ENCODE measurements at places on chromosomes 6 and 20.

DNA sequence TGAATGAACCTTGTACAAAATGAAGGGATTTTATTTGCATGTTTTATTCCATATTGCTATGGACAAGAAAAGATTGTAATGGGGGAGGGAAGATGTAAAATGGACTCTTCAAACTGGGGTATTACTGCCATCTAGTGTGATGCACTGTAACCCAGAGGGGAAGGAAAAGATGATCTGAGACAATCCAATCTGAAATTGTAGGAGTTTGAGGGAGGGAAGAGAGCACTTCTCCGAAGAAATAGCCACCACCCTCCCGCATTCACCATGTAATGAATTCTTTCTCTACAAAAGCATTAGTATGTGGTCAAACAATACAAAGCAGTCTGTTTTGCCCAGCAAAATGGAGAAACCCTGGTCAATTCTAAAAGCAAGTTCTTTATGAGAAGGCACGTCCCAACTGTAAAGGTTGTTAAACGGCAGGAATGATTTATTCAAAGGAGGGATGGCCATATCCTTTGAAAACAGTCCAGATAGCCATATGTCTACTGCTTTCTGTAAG lies 679.5 kb upstream of the NRSN1 start:
- DNase-seq: peak; percentile 47

DNA sequence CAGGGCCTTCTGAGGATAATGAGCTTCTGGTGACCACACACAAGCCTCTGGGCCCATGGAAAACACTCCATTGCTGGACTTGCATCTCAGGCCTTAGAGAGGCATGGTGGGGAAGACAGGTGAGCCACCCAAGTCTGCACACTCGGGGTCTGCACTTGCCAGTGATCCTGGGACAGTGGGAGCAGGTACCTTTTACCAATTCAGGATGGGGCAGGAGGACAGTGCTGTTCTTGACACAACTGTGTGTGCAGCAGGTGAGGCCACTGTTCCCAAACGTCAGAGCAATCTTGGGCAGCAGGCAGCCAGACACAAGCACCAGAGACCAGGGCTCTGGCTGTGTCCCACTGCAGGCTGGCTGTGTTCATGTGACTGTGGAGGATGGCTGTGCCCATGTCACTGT lies 221.3 kb downstream of the ERMARD start:
- no peak for DNase-seq

GRCh38 chr20:15763366-15763765 lies 809.9 kb downstream of the KIF16B start:
- DNase-seq: no peak

DNA sequence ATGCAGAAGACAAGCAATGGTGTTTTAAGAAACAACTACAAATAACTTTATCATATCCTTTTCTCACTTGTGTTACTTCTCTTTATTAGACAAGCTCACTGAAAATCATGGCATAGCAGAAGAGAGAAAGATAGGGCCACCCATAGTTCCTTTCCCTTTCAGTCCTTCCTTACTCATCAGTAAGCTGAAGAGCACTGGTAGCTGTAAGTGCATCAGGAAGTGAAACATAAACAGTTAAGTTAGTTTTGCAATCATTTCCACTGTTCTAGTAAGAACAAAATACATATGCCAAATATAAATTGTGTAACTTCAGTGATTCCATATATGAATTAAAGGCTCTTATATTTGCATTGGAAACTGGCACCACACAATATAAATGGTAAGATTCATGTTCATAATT lies 220.1 kb downstream of the HACE1 start:
- DNase-seq: peak; percentile 81

GRCh38 chr6:11535801-11536230 lies 1.7 kb upstream of the TMEM170B start:
- peak; percentile 66 for DNase-seq

- DNase-seq: no peak
Measured at GRCh38 chr6:93735099-93735498, 315.7 kb upstream of the EPHA7 start.

DNA sequence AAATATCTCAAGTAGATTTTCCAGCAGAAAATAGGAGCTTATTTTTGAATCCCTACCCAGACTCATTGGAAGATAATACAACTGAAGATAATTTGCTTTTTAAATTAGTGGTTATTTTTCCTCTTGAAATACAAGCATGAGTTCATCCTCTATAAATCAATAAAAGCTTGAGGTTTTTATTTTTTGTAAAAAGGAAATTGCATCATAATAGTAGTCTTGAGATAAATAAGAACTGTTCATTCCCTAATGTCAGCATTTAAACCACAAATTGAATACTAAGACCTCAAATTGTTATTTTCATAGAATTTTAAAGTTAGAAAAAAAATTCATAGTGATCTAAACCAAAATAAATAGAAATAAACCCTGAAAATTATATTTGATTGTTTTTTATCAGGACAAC lies 719.1 kb downstream of the CD109 start:
- DNase-seq: no peak

DNA sequence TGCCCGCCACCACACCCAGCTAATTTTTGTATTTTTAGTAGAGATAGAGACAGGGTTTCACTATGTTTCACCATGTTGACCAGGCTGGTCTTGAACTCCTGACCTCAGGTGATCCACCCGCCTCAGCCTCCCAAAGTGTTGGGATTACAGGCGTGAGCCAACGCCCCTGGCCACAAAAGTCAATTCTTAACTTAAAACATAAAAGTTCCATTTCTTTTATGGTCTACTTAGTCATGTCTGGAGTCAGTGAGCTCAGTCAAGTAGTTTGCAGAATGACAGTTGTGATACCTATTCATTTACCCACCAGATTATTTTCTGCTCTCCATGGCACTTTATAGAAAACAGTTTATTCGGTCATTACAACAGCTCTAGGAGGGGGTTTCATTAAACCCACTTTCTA lies 103.1 kb upstream of the ESR1 start:
- DNase-seq: no peak

GRCh38 chr20:38962044-38962927 lies at the start of gene DHX35:
TSS of gene DHX35 (plus strand) at chr20:38962344. CDS start at chr20:38962368, 24 bp downstream.
- DNase-seq: peak; percentile 95

- peak; percentile 54 for DNase-seq
Measured at GRCh38 chr6:108260126-108260808, 573 bp downstream of the SNX3 start.

DNA sequence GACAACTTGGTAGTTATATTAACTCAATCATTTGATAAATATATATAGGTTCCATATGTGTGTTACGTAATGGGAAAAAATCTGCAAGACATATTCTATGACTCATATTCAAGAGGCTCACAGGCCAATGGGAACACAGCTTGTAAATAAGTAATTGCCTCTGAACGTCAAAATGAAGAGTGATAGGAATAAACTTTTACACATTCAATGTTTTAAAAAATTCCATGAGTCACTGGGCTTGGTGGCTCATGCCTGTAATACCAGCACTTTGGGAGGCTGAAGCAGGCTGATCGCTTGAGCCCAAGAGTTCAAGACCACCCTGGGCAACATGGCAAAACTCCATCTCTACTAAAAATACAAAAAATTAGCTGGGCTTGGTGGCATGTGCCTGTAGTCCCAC lies 209.4 kb upstream of the MCHR2 start:
- peak; percentile 94 for DNase-seq

DNA sequence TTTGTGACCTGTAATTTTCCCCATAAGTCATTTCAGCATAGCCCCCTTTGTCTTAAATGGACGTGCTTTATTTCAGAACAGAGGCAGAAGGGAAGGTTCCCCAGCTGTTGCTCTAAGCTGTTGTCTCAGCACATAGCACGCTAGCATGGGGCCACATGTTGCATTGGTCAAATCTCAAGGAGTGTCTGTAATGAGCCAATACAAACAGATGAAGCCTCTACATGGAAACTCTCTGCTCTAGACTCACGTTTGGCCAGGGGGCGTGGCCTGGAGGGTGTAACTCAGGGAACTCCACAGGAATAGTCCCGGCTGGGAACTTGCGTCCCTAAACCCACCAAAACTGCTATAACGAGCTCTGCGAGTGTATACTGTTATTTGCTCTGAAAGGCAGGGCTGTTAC lies 35.2 kb upstream of the SLC22A2 start:
- no peak for DNase-seq

- no peak for DNase-seq
Measured at GRCh38 chr6:109979033-109979921, 1.2 kb downstream of the GPR6 start.

- DNase-seq: no peak
Measured at GRCh38 chr6:67689329-67689728, 945.8 kb upstream of the ADGRB3 start.

- DNase-seq: no peak
Measured at GRCh38 chr6:51466427-51466826, 621.0 kb downstream of the PKHD1 start.

- DNase-seq: peak; percentile 42
Measured at GRCh38 chr20:16216227-16216913, 356.9 kb downstream of the KIF16B start.

DNA sequence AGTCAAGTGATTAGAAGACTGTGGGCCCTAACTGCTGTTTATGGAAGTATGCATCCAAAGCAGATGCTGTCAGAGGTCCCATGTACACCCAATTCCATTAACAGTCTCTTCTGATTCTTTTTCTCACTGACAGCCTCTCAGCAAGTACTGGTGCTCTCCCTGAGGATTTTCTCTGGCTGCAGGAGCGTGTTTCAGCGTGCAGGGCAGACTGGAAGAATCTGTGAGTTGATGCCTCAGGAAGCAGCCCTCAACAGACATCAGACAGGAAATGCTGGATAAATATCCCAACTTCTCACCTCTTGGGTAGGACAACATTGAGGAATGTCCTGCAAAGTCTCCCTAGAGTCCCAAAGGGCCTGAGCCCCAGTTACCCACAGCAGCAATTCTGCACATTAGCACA lies 40.8 kb downstream of the ANKEF1 start:
- DNase-seq: no peak

GRCh38 chr6:40472353-40472752 lies 114.8 kb downstream of the LRFN2 start:
- no peak for DNase-seq

- DNase-seq: no peak
Measured at GRCh38 chr6:6006428-6007365, at the start of gene NRN1. TSS of gene NRN1 (minus strand) at chr6:6006925. CDS start at chr6:6006749, 176 bp downstream.

DNA sequence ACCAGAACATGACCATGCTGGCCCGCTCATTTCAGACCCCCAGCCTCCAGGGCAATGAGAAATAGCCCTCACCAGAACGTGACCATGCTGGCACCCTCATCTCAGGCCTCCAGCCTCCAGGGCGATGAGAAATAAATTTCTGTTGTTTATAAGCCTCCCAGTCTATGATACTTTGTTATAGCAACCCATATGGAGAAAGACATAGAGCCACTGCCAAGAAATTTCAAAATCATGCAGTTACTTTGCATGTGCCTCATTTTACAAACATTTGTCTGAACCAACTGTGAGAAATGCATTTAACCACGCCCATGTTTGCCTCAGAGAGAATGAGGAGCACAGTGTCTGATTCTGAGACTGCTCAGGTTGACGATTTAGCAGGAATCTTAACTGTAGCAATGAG lies 15.5 kb downstream of the CYP39A1 start:
- DNase-seq: peak; percentile 96

DNA sequence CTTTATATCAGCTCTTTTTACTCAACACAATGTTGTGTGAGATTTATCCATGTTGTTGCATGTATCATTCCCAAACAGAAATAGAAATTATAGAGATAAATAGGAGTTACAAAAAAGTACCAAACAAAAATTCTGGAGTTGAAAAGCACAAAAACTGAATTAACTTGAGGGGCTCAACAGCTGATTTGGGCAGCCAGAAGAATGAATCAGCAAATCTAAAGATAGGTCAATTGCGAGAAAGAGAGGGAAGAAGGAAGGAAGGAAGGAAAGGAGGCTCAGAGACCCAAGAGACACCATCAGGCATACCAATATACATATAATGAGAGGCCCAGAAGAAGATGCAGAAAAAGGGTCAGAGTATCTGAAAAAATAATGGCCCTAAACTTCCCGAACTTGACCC lies 98.9 kb downstream of the ATG5 start:
- no peak for DNase-seq

- no peak for DNase-seq
Measured at GRCh38 chr6:34570066-34570833, 14.1 kb upstream of the SPDEF start.

DNA sequence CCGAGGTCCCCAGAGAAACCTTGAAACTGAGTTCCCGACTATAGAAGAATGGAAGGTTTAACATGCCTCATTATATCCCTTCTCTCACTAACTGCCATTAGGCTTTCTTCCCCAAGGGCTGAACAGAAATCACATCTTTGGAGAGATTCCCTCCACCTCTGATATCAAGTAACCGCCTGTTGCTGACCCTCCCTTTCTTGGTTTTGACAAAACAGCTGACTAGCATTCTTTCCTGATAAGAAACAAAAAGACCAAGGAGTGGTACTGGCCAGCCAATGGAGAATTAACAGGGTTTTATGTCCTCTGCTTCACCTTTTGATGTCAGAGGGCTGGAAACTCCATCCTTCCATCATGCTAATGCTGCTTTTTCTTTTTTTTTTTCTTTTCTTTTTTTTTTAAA lies 176.6 kb upstream of the ADGRB3 start:
- no peak for DNase-seq

DNA sequence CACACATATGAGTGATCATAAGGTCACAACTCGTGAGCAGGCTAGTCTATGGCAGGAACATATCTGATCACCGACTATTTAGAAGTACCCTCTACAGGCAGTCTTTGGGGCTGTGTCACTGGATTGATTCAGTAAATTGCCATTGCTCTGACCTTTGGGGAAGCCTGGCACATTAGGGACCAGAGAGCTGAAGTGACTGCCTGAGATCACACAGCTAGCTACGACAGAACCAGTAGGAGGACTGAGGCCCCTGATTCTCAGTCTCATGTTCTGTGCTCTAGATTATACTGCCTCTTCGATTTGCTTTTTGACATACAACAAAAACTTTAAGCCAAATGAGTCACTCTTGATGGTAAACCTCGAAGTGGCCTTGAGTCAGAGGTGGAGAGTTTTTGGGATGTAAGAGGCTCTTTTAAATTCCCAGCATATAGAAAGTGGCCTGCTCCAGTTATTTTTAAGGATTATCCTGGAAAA lies 247.5 kb upstream of the SUPT3H start:
- peak; percentile 77 for DNase-seq

- DNase-seq: no peak
Measured at GRCh38 chr6:130676077-130676772, 151.0 kb upstream of the SMLR1 start.

DNA sequence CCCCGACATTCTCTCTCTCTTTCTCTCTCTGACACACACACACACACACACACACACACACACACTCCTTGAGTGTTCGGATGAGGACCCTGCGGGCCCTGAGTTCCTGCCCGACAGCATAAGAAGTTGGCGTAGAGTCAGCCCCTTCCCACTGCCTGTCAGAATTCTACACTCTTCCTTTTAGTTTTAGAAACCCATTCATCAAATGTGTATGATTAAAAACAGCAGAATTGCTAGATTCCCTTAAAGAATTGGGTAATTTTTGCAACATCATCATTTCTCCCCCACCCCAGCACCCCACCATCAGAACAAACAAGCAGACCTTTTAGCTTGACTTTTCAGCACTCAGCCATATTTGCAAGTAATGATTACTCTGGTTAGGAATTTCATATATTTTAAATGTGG lies 322.8 kb downstream of the FARS2 start:
- no peak for DNase-seq

GRCh38 chr6:138685257-138685656 lies 88.3 kb upstream of the CCDC28A start:
- peak; percentile 47 for DNase-seq

GRCh38 chr6:75532521-75532920 lies 38.9 kb upstream of the FILIP1 start:
- peak; percentile 21 for DNase-seq
